HepG2 (cell line): ENCODE measurements at places on chromosomes 16 and 17. TPM values are rescaled to one million over a fixed set of nuclear protein-coding genes. Genes with fewer than 3 reads are reported as not detected.

- DNase-seq = no peak
Observed at GRCh38 chr17:45240905-45241327, 19.2 kb downstream of the FMNL1 start.

- no peak for DNase-seq
Observed at GRCh38 chr17:18262111-18262510, 1.6 kb downstream of the MIEF2 start.

DNA sequence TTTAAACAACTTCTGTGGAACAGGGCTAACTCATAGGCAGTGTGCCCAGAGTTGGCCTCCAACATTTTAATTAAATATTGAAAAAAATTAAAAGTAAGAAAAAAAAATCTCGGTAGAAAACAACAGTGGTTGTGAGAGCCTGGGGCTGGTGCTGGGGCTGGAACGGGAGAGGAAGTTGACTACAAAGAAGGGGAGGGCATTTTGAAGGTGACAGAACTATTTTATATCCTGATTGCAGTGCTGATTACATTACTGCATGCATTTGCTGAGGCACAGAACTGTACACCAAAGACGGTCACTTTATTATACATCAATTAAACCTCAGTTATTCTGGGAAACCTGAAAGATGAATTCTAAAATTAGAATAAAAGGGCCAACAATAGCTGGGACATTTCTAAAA is 142.5 kb downstream of the PARN start:
- no peak for DNase-seq

DNA sequence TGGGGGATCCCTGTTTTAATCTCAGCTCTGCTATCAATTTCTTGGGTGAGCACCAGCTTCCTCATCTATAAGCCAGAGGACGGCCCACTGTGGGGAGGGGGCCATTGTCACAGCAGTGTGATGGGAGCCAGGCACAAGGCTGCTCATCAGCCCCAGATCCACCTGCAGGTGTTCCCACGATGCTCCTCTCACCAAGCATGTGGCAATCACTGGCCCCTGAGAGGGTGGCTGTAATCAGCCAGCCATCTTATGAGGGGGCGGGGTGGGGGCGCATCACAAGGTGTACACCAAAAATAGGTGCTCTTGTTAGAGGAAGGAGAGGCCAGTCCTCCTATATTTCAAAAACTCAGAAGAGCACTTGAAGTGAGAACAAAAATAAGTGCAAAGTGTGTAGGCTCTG is 31.2 kb downstream of the HNF1B start:
- DNase-seq = no peak

DNA sequence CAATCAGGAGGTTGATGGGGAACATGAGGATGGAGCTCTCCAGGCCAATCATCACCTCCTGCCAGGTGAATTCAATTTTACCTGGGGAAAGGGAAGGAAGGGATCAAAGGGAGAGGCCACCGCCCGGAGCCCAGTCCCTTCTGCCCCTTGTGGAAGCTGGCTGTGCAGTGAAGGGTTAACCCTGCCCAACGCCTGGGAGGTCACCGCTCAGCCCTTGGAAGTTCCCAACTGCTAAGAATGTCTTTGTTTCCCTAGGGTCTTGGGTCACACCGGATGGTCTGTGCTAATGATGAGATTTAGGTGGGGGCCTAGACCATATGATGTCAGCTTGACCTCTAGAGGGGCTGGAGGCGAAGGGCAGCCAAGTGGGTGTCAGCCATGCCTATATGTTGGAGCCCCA is 52.1 kb upstream of the GCSH start:
- DNase-seq = no peak

DNA sequence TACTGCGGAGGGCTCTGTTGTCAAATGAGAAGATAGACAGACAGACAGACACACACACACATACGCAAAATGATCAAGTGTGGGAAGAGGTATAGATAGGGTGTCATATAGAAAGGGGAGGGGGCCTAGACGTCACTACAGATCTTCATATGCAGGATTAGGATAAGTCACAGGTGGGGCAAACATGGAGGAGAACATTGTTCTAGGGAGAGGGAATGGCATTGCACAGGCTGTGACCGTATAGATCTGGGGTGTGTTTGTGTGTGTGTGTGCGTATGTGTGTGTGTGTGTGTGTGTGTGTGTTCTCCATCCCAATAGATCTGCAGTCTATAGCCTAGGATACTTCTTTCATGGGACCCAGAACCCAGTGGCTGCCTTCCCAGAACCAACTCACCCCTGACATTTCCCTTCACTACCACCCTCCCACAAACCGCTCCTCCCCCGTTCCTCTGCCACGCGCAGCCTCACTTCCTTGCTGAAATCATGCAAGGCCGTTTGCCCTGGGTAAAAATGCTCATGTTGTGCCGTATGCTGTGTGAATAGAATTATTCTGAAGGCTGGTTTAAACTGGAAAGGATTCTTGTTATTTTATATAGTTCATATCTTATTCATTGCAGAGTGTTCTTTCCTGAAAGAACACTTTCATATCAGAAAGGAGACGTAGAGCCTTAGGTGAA is 50.5 kb upstream of the CCL1 start:
- no peak for DNase-seq

DNA sequence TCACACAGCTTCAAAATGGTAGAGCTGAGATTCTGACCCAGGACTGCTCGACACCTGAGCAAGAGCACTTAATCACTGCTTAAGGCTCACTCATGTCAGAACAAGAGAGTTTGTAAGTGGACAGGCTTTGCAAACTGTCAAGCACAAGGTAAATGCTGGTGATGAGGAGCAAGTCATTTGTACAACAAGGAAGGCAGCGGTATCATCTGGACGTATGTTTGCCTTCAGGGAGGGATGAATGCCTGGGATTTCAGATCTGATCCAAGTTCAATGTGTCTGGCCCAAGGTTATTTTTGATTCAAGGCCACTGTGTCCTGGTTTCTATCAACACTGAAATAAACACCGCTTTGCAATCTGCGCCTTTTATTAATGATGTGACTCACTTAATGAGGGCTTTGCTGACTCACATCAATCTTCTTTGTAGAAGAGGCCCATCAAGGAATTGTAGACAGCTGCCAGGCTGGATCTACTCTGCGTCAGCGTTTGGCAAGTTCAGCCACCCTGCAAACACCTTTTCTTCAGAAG is 174.4 kb upstream of the HS3ST3A1 start:
- no peak for DNase-seq

DNA sequence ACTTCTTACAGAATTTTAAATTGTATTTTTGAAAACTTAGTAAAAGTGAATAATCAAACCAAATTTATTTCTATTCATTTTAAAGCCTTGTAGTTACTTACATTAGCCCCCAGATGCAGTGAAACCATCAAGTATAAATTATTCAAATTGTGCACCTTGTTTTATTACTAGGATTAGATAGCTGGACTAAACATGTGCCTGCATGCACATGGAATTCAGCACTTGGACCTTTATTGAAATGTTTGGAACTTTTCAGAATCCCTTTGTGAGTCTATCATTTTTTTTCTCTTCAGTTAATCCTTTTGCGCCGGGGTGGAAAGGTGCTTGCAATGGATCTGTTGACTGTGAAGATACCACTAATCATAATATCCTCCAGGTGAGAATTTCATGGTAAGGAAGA is 4.7 kb downstream of the ZPBP2 start:
- peak; percentile 20 for DNase-seq

DNA sequence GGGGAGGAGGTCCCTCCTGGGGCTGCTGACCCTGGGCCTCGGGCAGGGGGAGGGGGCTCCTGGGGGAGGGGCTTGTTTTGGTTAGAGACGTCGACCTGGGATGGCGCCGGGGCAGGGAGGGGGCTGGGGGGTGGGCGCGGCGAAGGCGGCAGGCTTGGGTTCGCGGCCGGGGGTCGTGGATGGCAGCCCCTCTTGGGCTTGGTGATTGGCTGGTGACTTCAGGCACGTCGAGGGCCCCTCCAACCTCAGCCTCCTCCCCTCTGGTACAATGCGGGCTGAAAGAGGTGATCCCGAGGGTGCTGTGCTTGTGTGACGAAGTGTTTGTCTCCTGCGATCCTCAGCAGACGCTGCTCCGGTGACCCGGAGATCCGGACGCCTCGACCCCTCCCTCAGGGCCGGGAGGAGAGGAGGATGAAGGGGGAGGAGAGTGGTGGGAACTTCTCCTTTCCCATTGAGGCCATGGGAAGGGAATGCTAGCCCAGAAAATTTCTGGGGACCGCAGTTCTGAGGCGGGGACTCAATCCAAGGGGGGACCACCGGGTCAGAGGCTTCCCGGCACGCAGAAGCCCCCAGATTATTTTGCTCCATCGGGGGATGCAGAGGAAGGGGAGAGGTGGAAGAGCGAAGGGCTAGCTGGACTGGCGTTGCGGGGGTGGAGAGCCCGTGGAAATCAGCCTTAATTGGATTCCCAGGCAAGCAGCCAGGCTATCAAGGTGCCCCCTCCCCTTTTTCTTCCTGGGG is 43.9 kb downstream of the RAI1 start:
- no peak for DNase-seq

DNA sequence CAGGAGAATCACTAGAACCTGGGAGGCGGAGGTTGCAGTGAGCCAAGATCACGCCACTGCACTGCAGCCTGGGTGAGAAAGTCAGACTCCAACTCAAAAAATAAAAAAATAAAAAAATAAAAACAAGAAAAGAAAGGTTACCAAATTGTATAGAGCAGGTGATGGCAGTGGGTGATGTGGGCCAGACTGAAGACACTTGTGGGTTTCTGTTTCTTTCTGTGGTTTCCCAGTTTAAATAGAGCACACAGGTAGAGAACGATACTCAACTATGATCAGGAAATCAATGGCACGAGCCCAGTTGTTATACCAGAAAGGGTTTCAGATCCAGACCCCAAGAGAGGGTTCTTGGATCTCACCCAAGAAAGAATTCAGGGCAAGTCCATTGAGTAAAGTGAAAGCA is 32.6 kb downstream of the NUBP1 start:
- no peak for DNase-seq

DNA sequence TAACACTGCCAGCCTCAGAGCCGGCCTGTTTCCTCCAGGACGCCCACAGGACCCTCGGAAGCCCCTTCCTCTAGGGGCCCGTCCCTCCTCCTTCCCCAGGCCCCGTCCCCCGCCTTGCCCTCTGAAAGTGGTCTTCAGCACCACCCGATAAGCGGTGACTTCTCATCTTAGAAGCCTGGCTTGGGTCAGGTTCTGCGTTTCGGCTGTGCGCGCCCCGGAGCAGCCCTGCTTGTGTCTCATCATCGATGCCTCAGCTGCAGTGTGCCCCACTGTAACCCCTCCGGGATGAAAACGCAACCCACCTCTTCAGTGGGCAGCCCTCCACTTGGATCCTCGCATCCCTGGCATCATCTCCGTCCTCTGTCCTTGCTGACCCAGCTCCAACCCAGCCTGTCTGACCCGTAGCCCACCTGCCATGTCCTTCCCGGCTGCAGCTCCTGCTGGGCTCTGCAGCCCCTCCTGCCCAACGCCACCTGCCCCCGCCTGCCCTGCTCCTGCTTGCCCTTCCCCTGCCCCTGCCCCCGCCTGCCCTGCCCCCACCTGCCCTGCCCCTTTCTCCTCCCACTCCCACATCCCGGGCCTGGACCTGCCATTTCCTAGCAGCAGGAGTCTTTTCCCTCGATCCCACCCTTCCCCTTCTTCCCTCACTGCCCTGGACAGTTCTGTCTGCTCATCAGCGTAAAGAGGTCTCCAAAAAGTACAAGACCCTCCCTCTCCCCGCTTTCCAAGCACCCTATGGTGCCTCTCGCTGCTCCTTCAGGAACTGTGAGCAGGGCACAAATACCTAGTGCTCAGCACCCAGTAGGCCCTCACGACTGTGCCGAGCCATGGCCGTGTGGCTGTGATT is 112.5 kb upstream of the CHMP6 start:
- no peak for DNase-seq

DNA sequence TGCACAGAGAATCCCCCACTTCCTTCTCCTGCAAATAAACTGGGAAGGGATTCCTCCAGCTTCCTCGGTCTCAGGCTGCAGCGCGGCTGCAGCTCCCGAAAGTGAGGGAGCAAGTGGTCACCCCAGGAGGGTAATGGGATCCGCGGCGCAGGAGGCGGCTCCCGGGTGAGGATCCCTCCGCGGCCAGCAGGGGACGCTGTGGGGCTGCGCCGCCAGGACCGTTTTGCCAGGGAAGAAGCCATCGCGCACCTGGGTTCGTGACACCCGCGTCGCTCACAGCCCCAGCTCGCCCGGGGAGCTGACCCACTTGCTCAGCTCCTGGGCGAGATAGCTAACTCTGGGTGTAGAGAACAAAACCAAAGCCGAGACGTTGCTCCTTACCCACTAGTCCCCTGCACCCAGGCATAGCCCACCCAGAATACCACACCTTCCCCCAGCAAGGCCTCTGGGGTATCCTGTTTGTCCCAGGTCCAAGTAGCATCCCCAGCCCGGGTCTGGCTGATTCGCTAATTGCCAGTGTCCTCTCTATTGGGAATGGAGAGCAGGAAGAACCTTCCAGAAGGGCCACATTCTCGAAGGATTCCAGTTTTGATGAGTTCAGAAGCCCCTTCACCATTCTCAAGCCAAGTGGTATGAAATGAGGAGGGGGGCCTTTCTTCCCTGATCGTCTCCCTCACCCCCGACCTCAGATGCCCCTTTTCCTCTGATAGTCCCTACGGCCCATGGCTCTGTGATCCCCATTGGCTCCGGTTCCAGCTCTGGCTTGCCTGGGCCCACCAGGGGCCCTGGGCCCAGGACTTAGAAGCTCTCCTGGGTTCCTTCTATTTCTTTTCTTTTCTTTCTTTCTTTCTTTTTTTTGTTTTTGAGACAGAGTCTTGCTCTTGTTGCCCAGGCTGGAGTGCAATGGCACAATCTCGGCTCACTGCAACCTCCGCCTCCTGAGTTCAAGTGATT is 14.1 kb downstream of the CYGB start:
- peak; percentile 53 for DNase-seq

DNA sequence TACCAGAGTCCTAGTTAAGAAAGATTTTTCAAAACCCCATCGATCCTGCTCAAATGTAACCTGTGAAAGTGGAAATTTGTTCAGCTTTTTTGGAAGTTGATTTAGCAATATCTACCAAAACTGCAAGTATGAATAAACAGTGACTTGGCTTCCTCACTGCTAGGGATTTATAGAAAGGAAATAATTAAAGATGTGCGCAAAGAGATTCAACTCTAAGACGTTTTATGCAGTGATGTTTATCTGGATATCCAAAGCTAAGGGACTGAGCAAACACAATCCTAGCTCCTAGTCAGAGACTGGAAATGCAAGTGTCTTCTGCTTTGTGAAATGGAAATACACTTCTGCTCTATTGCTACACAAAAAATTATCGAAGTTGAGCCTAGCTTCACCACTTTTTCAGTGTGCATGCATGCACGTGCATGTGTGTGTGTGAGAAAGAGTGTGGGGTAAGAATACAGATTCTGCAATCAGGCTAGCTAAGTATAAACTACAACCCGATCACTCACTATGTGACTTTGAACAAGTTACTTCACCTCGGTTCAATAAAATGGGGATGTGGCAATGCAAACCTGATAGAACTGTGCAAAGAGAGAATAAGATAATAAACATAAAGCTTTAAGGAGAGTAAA is 52.1 kb upstream of the FOXF1 start:
- DNase-seq = no peak

- no peak for DNase-seq
Observed at GRCh38 chr17:61404913-61405685, 5.5 kb downstream of the TBX2 start.

- DNase-seq = no peak
Observed at GRCh38 chr16:28592511-28592910, 4.3 kb downstream of the SULT1A2 start.

- no peak for DNase-seq
Observed at GRCh38 chr16:25411396-25412081, 153.9 kb upstream of the ZKSCAN2 start.

- no peak for DNase-seq
Observed at GRCh38 chr16:87368029-87368770, 15.4 kb downstream of the FBXO31 start.

The KRTAP4-3 gene
- not detected in 2 replicates for total RNA-seq

The OMG gene
- total RNA-seq = not detected in 2 replicates

The MYL4 gene
- not detected in 2 replicates for total RNA-seq

The GALK1 gene
- total RNA-seq = 93.6 and 95.6 TPM in 2 replicates

The KRT37 gene
- total RNA-seq = not detected in 2 replicates

The GABARAP gene
- total RNA-seq = 161 and 239 TPM in 2 replicates

The SNAI3 gene
- total RNA-seq = 0.09 and 0.18 TPM in 2 replicates
